Thyroid gland (tissue), 4 donors: ENCODE measurements at places on chromosomes 1 and 21.

- H3K4me1 ChIP-seq, result peaks cover 18% of the 10 kb centered on the region
- no peak for DNase-seq
- no peak within 1 kb of the TSS for H3K27ac ChIP-seq
- H3K4me3 ChIP-seq, result no peak within 1 kb of the TSS
- H3K27me3 ChIP-seq, result no peaks in the 10 kb centered on the region
Observed at GRCh38 chr1:228207851-228208821, at the start of gene OBSCN. Gene OBSCN (plus strand): TSS chr1:228208044. CDS start chr1:228211784, 3,740 bp downstream.

- H3K4me1 ChIP-seq, result peaks cover 44% of the 10 kb centered on the region
- no peaks in the 10 kb centered on the region for H3K27me3 ChIP-seq
- H3K4me3 ChIP-seq, result no peak overlapping the region
- no peak overlapping the region for H3K27ac ChIP-seq
- DNase-seq, result no peak
Observed at GRCh38 chr1:204571128-204571527, 54.9 kb downstream of the MDM4 start.

DNA sequence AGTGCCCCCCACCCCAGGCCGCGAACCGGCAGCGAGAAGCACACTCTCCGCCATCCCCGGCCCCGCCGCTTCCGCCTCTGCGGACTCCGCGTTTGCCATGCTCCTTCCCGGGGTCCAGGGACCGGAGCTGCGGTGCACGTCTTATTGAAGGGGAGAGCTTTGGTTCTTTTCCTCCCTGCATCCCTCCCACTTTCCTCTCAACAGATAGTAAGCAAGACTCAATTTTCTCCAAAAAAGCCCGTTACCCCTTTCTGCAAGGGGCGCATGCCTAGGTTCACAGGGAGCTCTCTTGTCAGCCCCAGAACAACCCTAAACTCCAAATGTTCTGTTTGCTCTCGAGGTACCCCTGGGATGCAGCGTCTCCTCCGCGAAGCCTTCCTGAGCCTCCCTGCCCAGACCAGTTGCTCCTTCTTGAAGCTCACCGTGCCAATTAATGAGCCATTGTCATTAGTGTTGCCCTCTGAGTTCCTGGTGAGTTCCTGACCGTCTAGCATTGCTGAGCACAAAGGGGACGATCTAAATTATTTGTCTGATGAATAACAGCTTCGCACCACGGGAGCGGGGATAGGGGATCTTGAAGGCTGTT lies 8.1 kb downstream of the FOXD3 start:
- peaks cover 56% of the 10 kb centered on the region for H3K27me3 ChIP-seq
- peaks cover 8% of the 10 kb centered on the region for H3K4me1 ChIP-seq

DNA sequence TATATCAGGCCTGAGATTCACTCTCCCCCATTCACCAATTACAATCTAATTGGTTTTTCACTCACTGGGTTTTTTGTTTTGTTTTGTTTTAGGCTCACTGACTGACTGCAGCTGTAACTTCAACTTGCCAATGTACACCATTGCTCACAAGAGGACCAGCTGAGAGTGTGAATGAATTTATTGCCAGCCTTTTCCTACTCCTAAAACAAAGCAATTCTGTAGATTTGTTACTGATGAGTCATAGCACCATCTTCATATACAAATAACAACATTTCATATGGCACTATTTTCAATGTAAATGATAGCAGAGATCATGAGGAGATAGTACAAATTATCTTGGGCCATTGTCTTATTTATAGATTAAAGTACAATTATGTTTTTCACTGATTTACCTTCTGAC lies 76.0 kb upstream of the DPYD start:
- no peaks in the 10 kb centered on the region for H3K27me3 ChIP-seq
- no peak overlapping the region for H3K4me3 ChIP-seq
- H3K4me1 ChIP-seq, result no peaks in the 10 kb centered on the region
- no peaks in the 10 kb centered on the region for H3K36me3 ChIP-seq

DNA sequence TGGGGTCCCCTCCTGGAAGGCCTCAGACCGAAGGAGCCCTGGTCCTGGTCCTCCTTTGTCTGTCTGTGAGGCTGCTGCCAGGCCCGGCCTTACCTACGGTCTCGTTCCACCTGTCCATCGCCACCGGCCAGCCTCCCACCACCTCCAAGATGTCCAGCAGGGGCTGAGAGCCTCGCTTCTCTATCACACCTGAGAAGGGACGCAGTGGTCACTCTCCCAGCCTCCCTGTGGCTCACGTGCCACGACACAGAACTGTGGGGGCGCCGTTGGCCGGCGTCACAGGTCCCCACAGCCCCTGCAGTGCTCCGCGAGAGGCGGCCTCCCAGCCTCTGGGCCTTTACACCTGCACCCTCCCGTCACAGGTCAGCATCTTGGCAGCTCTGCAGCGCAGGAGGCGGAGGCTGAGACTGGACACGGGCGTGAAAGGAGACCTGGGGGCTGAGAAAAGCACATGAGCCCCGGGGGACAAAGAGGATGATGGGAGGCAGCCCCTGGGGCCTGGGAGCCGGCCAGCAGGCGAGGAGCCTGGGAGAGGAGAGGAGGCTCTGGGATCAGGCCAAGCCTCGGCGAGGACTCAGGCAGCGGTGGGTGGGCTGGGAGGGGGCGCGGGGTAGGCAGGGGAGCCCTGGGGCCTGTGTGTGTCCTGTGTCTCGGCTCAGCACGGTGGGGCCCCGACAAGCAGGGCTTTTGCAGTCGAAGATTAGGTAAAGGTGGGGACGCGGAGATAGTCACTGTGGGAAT lies 20.5 kb downstream of the PRXL2B start:
- DNase-seq, result no peak
- no peak overlapping the region for H3K27ac ChIP-seq
- H3K36me3 ChIP-seq, result no peaks in the 10 kb centered on the region
- peaks cover 33% of the 10 kb centered on the region for H3K4me1 ChIP-seq
- no peak overlapping the region for H3K4me3 ChIP-seq

DNA sequence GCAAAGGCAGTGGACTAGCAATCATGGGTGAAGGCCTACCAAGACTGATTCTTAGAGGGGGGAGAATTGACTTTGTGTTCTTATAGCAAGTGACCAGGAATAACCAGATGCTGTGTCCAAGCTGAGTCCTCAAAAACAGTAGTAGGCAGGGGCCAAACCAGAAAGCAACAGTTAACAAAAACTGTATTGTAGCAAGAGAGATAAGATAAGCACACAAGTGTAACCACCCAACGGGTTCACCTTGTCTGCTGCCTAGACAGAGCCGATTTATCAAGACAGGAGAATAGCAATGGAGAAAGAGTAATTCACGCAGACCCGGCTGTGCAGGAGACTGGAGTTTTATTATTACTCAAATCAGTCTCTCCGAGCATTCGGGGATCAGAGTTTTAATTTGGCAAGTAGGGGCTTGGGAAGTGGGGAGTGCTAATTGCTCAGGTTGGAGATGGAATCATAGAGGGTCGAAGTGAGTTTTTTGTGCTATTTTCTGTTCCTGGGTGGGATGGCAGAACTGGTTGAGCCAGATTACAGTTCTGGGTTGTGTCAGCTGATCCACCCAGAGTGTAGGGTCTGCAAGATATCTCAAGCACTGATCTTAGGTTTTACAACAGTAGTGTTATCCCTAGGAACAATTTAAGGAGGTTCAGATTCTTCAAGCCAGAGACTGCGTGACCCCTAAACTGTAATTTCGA lies 8.3 kb upstream of the CSRP1 start:
- peaks cover 25% of the 10 kb centered on the region for H3K4me1 ChIP-seq
- no peaks in the 10 kb centered on the region for H3K36me3 ChIP-seq
- no peak overlapping the region for H3K4me3 ChIP-seq
- H3K27ac ChIP-seq, result no peak overlapping the region
- no peaks in the 10 kb centered on the region for H3K27me3 ChIP-seq
- no peak for DNase-seq

- peak; percentile 11 for DNase-seq
Observed at GRCh38 chr1:22711071-22711470, 432 bp downstream of the EPHB2 start.

- DNase-seq, result no peak
- H3K27ac ChIP-seq, result no peak overlapping the region
- H3K4me1 ChIP-seq, result peaks cover 33% of the 10 kb centered on the region
- no peaks in the 10 kb centered on the region for H3K27me3 ChIP-seq
Observed at GRCh38 chr1:28126783-28127490, 38.5 kb upstream of the EYA3 start.

GRCh38 chr1:65255656-65256050 lies 53.7 kb upstream of the DNAJC6 start:
- no peak overlapping the region for H3K4me3 ChIP-seq
- no peak for DNase-seq
- no peaks in the 10 kb centered on the region for H3K27me3 ChIP-seq
- no peak overlapping the region for H3K27ac ChIP-seq
- H3K4me1 ChIP-seq, result peaks cover 13% of the 10 kb centered on the region
- no peaks in the 10 kb centered on the region for H3K36me3 ChIP-seq

- no peaks in the 10 kb centered on the region for H3K27me3 ChIP-seq
- no peak overlapping the region for H3K4me3 ChIP-seq
- no peak overlapping the region for H3K27ac ChIP-seq
- DNase-seq, result no peak
- H3K4me1 ChIP-seq, result no peaks in the 10 kb centered on the region
Observed at GRCh38 chr1:196951711-196952394, 8.3 kb downstream of the CFHR2 start.

GRCh38 chr1:174243451-174244000 lies 84.2 kb downstream of the RABGAP1L start:
- DNase-seq, result no peak
- no peak overlapping the region for H3K4me3 ChIP-seq
- H3K4me1 ChIP-seq, result peaks cover 17% of the 10 kb centered on the region
- H3K27ac ChIP-seq, result no peak overlapping the region
- H3K36me3 ChIP-seq, result no peaks in the 10 kb centered on the region
- H3K27me3 ChIP-seq, result no peaks in the 10 kb centered on the region

GRCh38 chr1:97069312-97069711 lies 347.7 kb downstream of the PTBP2 start:
- H3K4me1 ChIP-seq, result no peaks in the 10 kb centered on the region
- no peak overlapping the region for H3K27ac ChIP-seq
- no peaks in the 10 kb centered on the region for H3K27me3 ChIP-seq
- DNase-seq, result no peak

GRCh38 chr1:241589521-241589920 lies 50.6 kb downstream of the CHML start:
- no peaks in the 10 kb centered on the region for H3K27me3 ChIP-seq
- H3K4me3 ChIP-seq, result no peak overlapping the region
- H3K36me3 ChIP-seq, result no peaks in the 10 kb centered on the region
- no peak for DNase-seq
- H3K4me1 ChIP-seq, result no peaks in the 10 kb centered on the region

- peaks cover 65% of the 10 kb centered on the region for H3K36me3 ChIP-seq
- H3K27ac ChIP-seq, result no peak overlapping the region
- H3K4me3 ChIP-seq, result no peak overlapping the region
- no peaks in the 10 kb centered on the region for H3K27me3 ChIP-seq
Observed at GRCh38 chr1:30942326-30942963, 33.9 kb upstream of the SDC3 start.

- no peak overlapping the region for H3K4me3 ChIP-seq
- no peak overlapping the region for H3K27ac ChIP-seq
Observed at GRCh38 chr1:116770625-116771024, 16.4 kb downstream of the CD2 start.

- H3K36me3 ChIP-seq, result no peaks in the 10 kb centered on the region
- no peak for DNase-seq
- H3K27me3 ChIP-seq, result no peaks in the 10 kb centered on the region
- H3K4me3 ChIP-seq, result no peak overlapping the region
- no peaks in the 10 kb centered on the region for H3K4me1 ChIP-seq
- H3K27ac ChIP-seq, result no peak overlapping the region
Observed at GRCh38 chr21:14603202-14603601, 57.1 kb upstream of the SAMSN1 start.

DNA sequence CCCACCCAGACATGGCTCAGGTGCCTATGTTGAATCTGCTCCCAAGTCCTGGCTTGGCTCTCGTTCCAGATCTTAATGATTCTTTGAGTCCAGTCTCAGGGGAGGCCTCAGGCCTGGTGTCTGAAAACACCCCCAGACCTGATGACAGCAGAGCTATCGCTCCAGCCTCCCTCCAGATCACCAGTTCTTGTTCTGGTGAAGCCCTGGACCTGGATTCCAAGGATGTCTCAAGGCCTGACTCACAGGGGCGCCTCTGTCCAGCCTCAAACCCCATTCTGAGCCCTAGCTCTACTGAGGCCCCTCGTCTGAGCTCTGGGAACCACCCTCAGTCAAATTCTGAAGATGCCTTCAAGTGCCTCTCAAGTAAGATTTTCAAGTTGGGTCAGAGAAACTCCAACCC lies 11.4 kb downstream of the MROH7 start:
- no peak overlapping the region for H3K4me3 ChIP-seq
- H3K27me3 ChIP-seq, result no peaks in the 10 kb centered on the region
- no peaks in the 10 kb centered on the region for H3K36me3 ChIP-seq
- no peak for DNase-seq
- no peak overlapping the region for H3K27ac ChIP-seq

DNA sequence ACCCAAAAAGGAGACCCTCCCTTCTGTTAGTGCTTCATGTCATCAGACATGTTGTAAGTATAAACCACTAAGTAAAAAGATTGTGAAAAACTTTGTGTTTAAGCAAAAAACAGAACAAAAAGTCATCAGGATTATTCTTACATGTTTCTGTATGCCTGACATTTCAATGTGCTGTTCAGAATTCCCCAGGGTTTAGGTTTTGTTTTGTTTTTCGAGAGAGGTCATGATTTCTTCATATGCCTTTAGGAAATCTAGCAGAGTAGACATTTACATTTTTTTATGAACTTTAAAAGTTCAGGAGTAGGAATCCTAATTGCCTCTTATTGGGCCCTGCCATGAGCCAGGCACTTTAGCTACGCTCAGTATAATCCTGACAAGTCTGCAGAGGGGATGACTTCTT lies 85.3 kb downstream of the VPS13D start:
- H3K36me3 ChIP-seq, result peaks cover 39% of the 10 kb centered on the region
- H3K27me3 ChIP-seq, result no peaks in the 10 kb centered on the region
- peak overlapping the region; percentile 35 for H3K27ac ChIP-seq

DNA sequence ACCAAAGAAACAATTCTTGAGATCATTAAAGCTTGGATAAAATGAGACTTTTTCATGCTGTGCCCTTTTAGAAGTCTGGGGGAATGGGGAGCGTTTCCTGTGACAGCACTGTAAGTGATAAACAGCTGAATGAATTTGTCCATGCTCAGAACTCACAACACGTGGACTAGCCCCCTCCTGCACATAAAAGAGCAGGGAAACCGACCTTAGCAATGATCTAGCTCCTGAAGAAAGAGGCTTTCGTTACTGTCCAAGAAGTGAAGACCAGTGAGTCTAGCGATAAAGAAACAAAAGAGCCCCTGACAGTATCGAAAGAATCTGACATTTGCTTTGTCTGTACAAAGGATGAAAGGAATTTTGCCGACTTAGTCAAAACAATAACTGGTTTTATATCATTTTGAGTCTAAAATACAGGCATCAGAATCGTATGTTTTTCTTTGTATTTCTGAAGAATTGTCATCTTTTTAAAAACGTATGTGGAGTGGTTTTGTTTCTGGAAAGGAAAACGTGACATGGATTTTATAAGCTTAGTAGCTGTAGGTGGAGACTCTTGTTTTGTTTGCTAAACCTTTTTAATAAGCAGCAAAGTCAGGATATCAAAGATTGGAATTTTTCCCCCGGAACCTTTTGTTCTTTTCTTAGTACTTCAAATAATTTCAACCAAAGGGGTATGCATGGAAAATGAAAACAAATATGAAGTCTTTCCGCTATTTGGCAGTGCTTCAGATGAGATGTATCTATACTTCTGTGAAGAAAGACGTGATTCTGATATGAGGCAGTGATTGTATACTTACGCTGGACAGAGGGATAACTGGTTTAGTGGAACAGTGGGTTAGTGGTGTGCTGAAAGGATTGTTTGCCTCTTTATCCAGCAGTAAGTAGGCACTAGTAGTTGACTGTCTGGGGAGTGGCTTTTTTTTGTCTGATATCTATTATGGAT lies 61.0 kb downstream of the MAST2 start:
- no peaks in the 10 kb centered on the region for H3K27me3 ChIP-seq
- DNase-seq, result no peak
- no peak overlapping the region for H3K4me3 ChIP-seq
- no peaks in the 10 kb centered on the region for H3K4me1 ChIP-seq
- no peak overlapping the region for H3K27ac ChIP-seq
- no peaks in the 10 kb centered on the region for H3K36me3 ChIP-seq
